ENCODE measurements at places on chromosomes 6 and 20.

DNA sequence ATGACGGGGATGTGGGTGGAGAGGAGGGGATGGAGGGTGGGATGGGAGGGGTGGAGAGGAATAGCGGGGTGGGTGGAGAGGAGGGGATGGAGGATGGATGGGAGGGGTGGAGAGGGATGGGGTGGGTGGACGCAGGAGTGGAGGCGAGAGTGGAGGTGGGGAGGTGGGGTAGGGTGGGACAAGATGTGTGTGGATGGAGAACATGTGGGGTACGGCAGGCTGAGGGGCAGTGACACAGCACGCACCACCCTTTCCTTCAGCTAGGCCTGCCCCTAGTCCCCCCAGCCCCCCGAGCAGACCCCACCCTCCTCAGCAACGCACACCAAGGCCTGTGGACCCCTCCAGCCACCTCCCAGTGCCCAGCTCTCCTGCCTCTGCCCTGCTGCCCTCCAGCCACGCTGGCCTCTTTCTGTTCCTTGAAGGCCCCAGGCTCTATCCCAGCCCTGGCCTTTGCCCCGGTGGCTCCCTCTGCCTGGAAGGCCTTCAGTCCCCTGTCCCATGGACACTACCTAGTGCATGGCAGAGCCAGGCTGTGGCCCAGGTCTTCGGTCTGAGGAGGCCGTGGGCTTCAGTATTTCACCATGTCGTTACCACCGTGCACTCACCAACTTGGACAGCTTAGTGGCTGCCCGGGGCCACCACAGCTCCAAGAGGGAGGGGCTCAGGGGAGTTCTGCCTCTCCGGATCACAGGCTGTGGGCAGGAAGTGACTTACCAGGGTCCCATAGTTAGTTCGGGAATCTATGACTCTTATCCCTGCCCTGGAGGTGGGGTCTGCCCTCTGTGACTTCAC, 78.4 kb upstream of the PMEPA1 start:
- DNase-seq: no peak

DNA sequence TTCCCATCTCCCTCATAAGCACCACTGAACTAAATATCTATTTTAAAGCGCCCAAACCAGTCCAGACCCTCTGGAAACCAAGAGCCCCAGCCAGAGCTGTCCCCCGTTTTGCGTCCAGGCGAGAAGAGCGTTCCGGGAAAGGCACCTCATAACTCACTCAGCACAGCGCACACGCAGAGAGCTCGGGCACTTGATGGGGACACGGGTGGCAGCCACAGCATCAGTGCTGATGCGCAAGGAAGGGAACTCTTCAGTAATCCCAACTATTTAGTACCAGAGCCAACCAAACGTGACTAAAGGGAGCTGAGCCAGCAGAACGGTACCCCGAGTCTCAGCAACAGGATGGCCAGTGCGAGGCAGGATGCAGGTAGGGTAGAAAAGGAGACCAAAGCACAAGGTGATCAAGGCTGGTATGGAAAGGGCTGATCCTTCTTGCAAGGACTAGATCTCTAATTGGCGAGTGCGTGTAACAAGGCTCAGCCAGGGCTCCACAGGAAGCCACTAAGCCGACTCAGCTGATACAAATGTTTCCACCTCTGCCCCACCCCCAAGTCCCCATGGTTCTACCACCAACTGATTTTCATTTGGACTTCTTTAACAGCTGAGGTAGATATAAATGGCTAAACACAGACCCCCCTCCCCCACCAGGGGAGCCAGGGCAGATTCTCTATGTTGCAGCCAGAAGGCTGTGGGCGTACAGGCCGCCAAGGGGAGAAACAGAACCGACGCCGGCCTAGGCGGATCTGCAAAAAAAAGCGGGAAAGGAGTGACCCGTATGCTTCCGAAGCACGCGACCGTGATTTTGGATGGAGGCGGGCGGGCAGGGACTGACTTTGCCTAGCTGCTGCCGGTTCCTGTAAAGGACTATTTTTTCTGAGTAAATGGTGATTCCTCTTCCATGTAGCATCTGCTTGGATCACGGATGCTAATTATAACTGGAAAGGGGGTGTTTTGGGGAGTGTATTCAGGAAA, 183.5 kb upstream of the COL21A1 start:
- DNase-seq: no peak

DNA sequence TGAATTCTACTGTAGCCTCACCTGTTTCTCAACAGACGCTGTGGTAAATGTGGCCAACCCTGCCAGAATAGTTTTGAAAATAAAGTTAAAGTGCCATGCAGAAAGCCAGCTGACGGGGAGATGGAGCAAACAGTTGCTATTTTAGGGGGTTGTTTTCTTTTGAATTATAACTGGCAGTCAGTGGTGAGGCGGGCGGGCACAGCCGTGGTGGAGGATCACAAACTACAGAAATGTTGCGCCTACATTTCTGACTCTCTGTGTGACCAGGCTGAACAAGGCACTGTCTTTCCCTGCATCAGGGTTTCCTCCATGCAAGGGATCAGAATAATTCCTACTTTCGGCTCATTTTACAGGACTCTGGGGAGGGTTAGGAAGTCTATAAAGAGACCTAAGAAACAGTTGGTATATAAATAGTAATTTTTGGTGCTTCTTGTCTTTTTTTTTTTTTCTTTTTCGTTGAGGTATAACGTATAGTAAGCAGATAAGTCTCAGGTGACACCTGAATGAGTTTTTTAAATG, 17.2 kb downstream of the CHMP4B start:
- DNase-seq: no peak

DNA sequence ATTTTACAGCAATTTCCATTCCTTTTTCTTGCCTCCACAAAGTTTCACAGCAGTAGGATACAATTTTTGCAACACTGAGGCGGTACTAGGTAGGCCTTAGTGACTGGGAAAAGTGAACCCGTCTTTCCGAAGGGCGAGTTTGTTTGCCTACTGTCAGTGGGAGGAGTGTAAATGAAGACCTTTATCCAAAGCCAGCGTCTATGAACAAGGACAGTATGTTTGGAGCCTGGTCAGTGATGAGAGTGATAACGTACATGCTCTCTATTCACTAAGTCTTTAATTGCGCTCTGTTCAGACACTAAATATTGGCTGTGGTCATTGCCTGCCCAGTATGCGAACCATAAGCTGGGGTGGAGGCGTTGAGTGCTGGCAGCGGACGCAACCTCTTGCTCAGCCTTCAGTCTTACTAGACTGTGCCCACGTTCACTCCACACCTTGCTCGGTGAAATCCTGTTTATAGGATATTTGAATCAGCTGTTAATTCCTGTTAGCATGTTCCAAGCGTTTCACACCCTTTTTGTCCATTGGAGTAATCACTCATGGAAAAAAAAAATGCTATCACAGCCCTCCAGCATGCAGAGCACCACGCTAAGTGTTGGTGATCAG, 145.5 kb downstream of the TMEM242 start:
- no peak for DNase-seq

- no peak for DNase-seq
Measured at GRCh38 chr6:34067814-34068213, 78.1 kb downstream of the GRM4 start.

GRCh38 chr20:37703035-37703845, 9.4 kb downstream of the CTNNBL1 start:
- DNase-seq: no peak

- no peak for DNase-seq
Measured at GRCh38 chr6:88141561-88142296, 24.4 kb downstream of the CNR1 start.

GRCh38 chr6:71929047-71929446, 42.7 kb downstream of the RIMS1 start:
- no peak for DNase-seq

- DNase-seq: no peak
Measured at GRCh38 chr6:47334334-47334733, 24.6 kb upstream of the TNFRSF21 start.

DNA sequence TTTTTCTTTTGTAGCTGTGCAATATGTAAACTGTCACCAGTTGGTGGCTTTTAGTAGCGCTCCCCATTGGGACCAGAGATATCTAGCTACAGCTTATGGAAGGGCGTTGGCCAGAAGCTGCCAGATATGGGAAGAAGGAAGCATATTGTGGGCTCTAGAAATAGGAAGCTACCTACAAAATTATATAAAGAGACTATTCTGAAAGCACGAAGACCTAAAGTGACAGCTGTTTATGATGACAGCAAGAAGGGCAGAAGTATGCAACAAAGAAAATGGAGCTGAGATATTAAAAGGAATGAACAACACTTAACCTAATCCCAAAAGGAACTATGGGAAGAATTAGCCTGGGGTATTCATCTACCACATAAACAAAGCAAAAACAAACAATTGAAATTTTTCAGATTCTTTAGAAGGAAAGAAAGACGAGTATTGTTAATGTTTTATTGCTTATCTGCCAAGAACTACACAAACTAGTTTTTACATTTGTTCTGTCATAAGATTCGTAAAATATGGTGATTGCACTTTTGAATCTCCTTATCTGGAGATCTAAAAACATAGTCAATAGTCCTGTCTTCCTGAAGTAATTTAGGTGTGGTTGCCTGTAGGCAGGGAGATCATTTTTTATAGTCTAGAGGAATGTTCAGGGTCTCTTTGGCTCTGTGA, 81.6 kb downstream of the NCOA7 start:
- no peak for DNase-seq
